ENCODE measurements at places on chromosomes 12 and 14.

- DNase-seq, result no peak
Measured at GRCh38 chr12:6722863-6723262, 983 bp upstream of the COPS7A start.

- no peak for DNase-seq
Measured at GRCh38 chr12:49131894-49132461, 783 bp upstream of the TUBA1B start.

DNA sequence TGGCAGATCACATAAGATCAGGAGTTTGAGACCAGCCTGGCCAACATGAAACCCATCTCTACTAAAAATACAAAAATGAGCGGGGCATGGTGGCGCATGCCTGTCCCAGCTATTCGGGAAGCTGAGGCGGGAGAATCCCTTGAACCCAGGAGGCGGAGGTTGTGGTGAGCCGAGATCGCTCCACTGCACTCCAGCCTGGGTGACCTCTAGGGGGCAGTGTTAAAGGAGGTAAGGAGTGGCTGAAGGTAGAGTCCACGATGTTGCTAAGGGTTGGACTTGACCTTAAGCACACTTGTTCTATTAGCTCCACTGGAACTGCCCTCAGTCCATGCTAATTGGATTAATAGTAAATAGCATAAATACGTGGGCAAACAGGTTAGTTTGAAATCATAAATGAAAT is 62.4 kb upstream of the PSMC1 start:
- no peak for DNase-seq

GRCh38 chr12:124765581-124766489 is 97.8 kb downstream of the SCARB1 start:
- no peak for DNase-seq

DNA sequence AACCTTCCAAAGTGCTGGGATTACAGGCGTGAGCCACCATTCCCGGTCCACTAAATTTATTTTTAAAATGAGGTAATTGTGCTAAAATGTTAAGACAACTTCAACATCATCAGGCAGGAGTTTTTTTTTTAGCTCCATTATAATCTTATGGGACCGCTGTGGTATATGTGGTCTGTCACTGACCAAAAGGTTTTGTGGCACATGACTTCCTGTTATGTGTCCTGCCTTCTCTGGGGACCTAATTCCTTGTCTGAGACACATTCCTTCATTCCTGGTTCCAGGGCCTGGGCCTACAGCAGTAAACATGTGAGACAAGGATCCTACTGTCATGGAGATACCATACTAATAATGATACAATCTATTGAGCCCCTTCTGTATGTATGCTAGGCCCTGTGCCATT is 4.9 kb downstream of the TEX52 start:
- no peak for DNase-seq

GRCh38 chr14:70177081-70177800 is 11.5 kb downstream of the SLC8A3 start:
- DNase-seq, result no peak

- DNase-seq, result no peak
Measured at GRCh38 chr14:89907655-89908054, 46.9 kb downstream of the EFCAB11 start.

- no peak for DNase-seq
Measured at GRCh38 chr12:20549108-20549719, 145.9 kb upstream of the SLCO1C1 start.

DNA sequence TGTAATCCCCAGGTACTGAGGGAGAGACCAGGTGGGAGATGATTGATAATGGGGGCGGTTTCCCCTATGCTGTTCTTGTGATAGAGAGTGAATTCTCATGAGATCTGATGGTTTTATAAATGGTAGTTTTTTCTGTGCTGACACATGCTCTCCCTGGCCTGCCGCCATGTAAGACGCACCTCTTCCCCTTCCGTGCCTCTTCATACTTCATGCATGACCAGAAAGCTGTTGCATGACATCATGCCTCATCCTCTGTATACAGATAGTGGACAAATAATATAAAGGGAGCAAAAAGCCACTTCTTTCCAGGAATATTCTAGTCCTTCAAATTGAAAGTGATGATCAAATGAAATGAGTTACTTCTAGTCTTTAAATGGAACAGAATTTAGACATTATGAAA is 47.3 kb upstream of the LRIG3 start:
- no peak for DNase-seq

- no peak for DNase-seq
Measured at GRCh38 chr12:64506955-64507354, 55.0 kb downstream of the TBK1 start.

DNA sequence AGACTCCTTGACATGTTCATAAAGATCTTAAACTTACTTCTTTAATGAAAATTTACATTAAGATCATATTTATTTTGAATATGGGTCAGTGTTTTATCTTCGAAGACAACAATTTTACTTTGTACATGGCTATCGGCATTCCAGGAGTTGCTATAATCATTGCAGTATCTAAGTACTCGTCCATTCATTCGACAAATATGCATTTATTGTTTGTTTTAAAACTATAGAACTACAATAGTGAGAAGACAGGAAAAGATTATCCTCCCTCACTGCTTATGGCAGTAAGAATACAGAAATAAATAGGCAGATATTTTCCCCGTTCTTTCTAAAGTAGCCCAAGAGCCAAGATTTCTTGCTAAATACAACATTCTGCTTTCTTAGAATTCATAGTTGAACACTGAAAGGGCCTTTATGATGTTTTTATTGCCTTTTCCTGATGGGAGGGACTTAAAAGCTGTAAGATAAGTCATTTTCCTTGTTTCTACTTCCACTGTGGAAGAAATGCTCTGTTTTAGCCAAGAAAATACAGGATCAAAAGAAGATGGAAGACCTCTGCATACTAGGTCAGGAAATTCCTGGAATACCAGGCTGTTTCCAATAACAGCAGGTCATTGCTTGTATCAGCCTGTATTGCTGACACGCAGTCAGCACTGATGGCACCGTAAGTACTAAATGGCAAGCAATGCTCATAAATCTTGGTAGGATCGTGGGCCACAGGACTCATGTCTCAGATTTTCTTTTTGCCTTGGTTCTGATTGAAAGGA is 521.0 kb upstream of the ATP2B1 start:
- DNase-seq, result no peak

- DNase-seq, result peak; percentile 79
Measured at GRCh38 chr14:23327947-23328744, 6.9 kb downstream of the PABPN1 start.

DNA sequence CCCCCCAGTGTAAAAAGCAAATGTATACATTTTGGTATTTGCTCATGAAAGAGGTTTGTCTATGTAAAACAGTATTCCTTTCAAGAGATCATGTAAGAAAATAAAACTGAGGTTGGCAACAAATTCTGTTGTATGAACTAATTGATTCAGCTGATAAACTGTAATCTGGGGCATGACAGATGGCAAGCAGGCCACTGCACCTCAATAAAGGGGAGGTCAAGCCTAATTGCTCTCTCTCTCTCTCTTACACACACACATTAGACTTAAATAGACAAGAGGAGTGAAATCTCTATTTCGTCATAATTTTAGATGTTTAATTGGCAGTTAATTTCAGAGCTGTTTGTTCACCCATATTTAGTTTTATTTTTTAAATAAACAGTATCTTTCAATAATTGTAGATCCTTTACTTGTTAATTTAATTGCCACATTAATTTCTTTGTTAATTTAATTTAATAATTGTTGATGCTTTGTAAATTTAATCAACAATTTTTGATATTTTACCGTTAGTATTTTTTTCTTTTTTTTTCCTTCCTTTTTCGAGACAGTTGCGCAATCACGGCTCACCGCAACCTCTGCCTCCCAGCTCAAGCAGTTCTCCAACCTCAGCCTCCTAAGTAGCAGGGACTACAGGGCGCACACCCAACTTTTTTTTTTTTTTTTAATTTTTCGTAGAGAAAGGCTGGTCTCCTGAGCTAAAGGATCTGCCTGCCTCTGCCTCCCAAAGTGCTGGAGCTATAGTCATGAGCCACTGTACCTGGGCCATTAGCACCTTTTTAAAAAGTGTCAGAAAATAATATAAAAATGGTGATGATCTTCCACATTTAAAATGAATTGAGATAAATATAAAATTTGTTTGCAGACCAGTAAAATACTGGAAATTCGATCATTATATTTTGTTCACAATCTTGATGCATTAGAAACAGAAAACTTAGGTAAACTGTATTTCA is 577.7 kb downstream of the SLC16A7 start:
- no peak for DNase-seq

- no peak for DNase-seq
Measured at GRCh38 chr14:89417465-89418225, 612 bp upstream of the FOXN3 start.

DNA sequence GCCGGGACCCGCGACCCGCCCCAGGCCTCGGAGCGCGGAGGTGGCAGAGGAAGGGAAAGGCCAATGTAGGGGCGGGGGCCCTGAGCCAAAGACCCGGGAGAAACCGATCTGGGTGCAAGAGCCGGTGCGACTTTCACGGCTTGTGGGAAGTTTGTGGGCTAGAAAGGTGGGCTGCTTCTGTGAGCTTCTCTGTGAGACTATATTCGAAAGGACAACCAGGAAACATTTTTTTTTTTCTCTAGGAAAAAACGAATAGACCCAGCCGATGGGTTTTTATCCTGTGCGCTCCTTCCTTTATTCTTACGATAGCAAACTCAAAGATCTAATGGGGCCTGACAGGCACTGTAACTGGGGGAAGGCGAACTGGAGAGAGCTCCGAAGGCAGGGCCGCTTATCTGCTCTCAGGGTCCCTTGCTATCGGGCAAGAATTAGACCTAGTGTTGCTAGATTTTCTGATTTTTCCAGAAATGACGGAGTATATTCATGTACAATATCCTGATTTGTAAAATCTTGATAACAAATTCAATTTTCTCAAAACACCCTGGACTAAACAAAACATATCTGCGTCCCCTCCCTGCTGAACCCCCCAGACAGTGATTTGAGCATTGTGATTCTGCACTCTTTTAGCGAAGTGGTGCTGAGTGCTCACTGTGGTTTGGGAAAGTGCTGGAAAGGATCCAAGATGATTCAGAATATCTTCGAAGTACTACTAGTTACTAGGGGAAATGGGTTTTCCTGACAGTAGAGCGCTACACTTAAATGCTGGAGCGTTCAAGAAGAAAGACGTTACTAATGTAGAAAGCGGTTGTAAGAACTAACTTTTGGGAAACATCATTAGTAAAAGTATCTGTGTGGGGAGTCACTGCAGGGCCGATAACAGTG is 563 bp upstream of the STXBP6 start:
- no peak for DNase-seq

DNA sequence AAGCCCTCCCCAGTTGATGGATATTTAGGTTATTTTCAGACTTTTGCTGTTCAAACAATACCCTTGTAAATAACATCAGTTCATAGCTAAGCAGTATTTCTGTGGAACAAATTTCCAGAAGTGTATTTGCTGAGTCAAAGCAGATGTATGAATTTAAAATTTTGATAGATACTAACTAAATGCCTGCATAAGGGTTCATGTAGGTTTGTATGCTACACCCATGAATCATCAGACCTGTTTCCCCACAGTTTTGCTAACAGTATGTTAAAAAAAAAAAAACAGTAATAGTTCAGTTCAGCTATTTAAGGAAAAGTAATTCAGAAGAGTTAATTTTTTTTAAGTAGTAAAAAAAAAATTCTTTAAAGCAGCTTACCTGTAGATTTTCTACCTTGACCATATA is 236.1 kb upstream of the DIO2 start:
- DNase-seq, result no peak

- no peak for DNase-seq
Measured at GRCh38 chr12:67582844-67583243, 65.7 kb upstream of the DYRK2 start.

DNA sequence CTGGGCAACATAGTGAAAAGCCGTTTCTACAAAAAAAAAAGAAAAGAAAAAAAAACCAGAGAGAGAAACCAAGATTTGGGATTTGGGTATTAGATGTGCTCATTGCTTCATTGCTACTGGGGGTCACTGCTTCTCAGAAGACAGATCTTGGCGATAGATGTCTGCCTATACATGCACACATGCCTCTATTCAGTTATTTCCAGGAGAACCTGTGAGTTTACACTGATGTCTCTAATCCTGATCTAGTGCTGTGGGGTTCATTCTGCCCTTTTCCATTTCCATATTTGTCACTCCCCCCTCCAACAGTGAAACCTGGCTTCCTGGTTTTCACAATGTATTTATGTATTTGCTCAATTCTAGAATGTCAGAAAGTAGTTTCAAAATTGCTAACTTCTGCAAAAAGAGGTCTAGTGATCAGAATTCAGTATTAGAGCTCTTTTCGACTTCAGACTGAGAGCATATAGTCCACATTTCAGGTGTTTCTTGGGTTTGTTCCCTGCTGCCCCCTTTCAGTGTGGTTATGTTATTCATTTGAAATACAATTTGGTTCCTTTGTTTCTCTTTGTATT is 111.0 kb downstream of the SLC25A47 start:
- no peak for DNase-seq

DNA sequence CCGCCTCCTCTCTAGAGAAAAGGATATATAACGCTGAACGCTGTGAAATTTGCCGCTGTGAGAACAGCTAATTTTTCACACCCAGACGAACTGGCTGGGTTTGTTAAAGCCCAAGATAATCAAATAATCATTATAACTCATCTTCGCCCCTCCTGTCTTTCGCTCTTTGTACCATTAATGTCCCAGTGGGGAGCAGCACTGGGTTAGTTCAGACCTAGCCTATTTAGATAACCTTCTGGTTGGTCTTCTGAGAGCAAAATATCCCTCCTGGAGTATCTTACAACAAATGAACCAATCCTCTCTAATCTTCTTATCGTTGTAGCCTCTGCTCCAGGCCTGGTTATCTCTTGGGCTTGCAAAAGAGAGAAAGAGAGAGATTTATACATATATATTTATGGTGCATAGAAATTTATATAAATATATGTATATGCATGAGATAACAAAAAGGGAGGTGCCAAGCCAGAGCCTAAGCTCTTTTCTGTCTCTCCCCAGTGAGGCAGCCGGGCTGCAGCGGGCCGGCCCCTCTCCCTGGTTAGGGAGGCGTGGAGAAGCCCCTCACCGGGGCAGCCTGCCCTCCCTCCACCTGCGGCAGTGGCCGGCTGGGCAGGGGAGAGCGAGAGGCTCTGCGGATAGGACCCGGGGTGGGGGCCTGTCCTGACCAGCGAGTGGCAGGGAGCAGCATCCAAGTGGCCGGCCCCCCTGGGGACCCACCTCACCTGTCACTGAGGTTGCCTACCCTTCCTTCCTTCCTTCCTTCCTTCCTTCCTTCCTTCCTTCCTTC is 202.0 kb upstream of the LHX5 start:
- no peak for DNase-seq

DNA sequence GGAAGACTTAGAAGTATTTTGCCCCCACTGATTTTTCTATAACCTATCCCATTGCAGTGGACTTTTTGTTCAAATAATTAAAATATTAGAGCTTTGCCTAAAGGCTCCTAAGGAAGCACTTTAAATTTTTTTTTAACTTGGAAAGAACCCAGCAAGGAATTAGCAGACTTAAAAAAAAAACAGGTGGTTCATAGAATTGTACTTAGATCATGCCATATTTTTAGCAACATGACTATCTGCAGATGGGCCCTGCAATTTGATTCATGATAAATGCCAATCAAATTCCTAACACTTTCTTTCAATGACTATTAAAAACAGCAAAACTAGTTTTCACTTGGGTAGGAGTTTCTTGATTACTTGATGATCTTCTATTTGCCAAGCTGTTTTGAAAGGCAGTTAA is 11.5 kb downstream of the ADAMTS20 start:
- no peak for DNase-seq

Data from posterior cingulate gyrus (tissue), 11 donors.